H9 (cell line): ENCODE measurements at places on chromosomes 5 and 9. TPM values are rescaled to one million over a fixed set of nuclear protein-coding genes. Genes with fewer than 3 reads are reported as not detected.

Gene FGF1
- 3.2 and 4.6 TPM in 2 replicates for total RNA-seq

Gene BARHL1
- total RNA-seq, result not detected in 2 replicates

Gene TMEM232
- 1.6 and 1.8 TPM in 2 replicates for total RNA-seq

GRCh38 chr9:27638716-27639115, 65.4 kb upstream of the C9orf72 start:
- DNase-seq, result no peak
